ENCODE measurements at places on chromosomes 1 and 21. TPM values are rescaled to one million over a fixed set of nuclear protein-coding genes. Genes with fewer than 3 reads are reported as not detected.

Gene HTR6
- total RNA-seq = 0.09 TPM

Gene NBPF3
- 18.2 TPM for total RNA-seq

Gene AKIRIN1
- 32.8 TPM for total RNA-seq

Gene NPL
- total RNA-seq = 2.3 TPM

DNA sequence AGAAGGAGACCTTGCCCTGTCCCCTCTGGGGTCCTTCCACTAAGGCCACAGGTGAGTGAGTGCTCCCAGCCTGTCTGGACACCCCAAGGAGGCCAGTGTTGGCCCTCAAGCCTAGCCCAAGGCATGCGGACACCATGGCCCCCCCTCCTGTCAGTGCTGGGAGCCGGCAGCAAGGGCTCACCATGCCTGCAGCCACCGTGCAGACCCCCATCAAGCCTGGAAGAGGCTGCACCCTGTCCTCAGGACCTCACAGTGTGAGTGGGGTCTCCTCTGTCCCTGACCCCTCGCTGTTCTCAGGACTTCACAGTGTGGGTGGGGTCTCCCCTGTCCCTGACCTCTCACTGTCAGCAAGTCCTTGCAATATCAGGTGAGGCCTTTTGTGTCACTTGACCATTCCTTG lies 33.2 kb upstream of the PRSS38 start:
- no peak for DNase-seq

DNA sequence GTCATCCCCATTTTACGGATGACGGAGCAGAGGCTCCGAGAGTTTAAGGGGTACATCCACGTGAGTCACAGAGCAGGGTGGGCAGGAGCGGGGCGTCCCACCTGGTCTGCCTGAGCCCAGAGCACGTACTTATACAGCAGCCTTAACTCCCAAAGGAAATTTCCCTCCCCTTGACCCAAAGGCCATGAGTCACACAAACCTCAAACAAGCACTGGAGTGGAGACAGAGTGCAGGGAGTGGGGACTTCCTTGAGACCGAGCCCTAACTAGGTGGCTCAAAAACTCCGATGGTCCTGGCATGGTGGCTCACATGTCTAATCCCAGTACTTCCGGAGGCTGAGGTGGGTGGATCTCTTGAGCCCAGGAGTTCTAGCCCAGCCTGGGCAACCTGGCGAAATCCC lies 141.6 kb upstream of the KLHDC7A start:
- no peak for DNase-seq

Gene PKNOX1
- total RNA-seq = 12.7 TPM

- no peak for DNase-seq
Observed at GRCh38 chr1:158007667-158008386, 14.4 kb downstream of the KIRREL1 start.

Gene S100A3
- not detected for total RNA-seq

DNA sequence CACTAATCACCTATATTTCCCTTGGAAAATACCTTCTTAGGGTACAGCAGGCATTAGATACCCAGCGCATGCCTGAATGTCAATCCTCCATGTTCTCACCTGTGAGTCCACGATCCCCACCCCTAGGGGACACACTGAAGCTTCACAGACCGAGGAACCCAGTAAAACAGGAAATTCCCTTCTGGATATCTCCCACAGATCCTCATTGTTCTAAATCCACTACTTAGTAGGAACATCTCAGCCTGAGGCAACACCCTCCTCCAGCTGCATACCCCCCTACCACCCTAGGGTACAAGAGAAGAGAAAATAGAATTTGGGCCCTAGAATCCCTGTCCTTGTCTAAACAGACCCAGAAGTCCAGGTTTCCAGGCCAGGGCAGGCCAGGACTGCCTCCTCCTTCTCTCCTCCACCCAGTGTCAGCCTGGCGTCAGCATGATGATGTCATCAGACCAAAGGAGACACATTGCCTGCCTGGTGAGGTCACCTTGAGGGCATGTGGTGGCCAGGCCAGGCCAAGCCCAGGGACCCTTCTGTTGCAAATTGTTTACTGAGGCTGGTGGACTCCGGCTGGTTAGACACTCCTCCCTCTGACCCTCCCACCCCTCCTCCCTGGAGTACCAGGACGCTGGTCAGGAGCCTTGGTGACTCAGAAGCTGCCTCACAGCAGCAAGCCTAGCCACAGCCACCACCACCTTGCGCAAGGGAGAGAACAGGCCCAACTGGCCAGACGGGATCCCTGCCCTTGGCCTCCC lies 6.2 kb downstream of the NECTIN4 start:
- peak; percentile 89 for DNase-seq

Gene RAB42
- 1.6 TPM for total RNA-seq

Gene CLIC4
- total RNA-seq = 571 TPM

- no peak for DNase-seq
Observed at GRCh38 chr1:119361620-119362344, 6.8 kb upstream of the HAO2 start.

Gene DNASE2B
- not detected for total RNA-seq

GRCh38 chr1:35047188-35047858 lies 15.6 kb upstream of the ZMYM6 start:
- peak; percentile 96 for DNase-seq

GRCh38 chr1:61640531-61641530 lies 84.1 kb downstream of the TM2D1 start:
- peak; percentile 65 for DNase-seq

GRCh38 chr1:44312399-44313196 lies 42.5 kb downstream of the ERI3 start:
- DNase-seq = no peak

Measured in fibroblast of the aortic adventitia (primary cell).